MCF 10A (cell line): ENCODE measurements at places on chromosomes 5 and 9.
A peak's percentile ranks its signal among the peaks of the same experiment; 100 is the strongest.

DNA sequence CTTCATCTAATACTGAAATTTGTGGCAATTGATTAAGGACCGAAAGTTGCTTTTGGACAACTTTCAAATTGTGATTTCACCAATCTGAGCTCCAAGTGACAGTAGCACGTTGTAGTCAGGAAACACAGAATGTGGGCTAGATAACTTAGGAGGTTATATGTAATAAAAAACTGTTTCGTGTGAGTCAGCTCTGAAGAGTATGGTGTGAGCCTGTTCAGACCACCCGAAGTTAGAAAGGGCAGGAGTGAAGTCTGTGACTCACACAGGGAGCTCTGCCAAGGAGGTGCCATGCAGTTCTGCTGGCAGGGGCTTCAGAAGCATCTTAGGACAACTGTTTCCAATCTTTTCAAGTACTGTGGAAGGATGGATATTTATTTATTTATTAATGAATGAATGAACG is 16.4 kb upstream of the ZBTB34 start:
- DNase-seq: peak; percentile 86

GRCh38 chr5:177493795-177494345 is 3.5 kb downstream of the PDLIM7 start:
- no peak for DNase-seq

DNA sequence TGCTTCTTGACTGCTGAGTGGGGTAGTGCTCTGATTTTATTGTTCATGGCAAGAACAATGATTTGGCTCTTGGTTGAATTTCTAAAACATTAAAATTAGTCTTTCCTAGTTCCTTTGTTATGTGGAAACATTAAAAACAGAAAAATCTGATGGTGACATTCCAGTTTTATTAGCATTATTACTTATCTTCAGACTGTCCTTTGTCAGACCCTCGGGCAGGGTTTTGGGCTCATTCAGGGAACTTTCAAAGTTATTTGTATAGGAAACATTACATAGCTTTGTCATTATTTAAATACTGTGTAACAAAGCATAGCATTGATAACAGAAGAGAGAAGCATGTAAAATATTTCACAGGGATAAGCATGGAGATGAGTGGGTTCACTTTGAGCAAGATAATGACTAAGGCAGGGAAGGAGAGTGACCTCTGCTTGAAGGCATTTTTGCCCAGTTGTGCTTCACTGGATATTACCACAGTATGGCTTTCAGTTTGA is 119.9 kb downstream of the KDM4C start:
- DNase-seq: no peak

DNA sequence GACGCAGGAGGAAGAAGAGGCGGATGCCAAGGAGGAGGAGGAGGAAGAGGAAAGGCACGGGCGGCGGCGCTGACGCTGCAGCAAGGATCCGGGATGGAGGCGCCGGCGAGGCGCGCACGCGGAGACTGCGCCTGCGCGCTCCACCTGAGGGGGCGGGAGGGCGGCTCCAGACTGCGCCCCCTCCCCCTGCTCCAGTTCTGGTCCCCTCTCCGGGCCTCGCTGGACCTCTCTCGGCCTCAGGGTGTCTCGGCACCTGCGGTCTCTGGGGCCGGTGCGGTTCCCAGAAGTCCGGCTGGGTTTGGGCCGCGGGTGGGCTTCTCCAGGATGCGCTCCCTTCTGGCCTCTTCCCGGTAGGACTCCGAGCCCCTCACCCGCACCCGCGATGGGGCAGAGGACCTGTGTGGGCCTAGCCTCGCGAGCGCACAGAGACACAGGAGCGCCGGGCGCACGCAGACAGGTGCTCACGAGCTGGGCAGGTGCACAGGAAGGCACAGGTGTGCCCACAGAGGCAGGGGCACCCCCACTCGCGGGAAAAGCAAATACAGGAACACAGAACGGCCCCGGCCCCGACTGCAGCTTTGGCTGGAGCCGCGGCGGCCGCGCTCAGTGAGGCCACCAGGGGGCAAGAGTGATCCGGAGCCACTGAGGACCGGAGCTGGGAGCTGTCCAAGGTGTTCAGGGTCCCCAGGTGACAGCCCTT is at the start of gene NPDC1:
TSS of gene NPDC1 (minus strand) at position 90 of the 700 bp plus-strand sequence. CDS start 188 bp downstream, outside the sequence.
- DNase-seq: peak; percentile 82

GRCh38 chr9:91419222-91420191 is 4.1 kb downstream of the NFIL3 start:
- DNase-seq: peak; percentile 96

GRCh38 chr5:10699987-10700386 is 61.0 kb downstream of the DAP start:
- no peak for DNase-seq

DNA sequence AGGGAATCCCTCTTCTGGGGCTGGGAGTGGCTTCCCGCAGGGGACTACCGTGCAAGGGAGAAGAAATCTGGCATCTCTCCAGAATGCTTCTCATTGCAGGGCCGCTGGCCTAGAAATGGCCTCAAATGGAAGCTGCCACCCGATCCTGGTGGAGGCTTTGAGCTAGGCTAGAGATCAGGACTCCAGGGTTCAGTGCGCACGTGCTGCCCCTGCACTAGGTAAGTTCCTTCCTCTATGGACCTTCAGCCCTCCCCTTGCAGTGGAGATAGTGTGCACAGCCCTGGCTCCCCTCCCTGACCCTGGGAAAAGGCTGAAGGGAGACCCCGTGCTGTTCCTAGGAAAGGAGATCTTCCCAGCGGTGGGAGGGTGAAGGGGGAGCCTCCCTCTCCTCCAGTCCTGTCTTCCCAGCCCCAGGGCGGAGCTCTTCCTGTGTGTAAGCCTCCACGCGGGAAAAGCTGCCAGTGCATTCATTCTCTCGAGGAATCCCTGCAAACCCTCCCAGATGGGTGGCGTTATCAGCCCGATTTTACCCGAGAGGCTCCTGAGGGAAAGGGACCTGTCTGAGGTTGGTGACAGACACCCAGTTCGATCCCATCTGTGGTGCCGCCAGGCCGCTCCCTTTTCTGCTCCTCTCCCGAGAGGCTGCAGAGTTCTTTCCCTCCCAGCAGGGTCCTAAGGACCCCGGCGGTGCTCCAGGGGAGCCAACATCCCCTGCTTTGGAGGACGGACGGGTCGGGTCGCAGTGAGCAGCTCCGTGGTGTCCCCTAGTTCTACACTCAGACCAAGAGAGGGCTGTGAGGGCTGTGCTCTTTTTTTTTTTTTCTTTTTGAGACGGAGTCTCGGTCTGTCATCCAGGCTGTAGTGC is 1.4 kb upstream of the CERCAM start:
- no peak for DNase-seq

GRCh38 chr5:116395631-116396203 is 178.9 kb downstream of the SEMA6A start:
- DNase-seq: no peak

DNA sequence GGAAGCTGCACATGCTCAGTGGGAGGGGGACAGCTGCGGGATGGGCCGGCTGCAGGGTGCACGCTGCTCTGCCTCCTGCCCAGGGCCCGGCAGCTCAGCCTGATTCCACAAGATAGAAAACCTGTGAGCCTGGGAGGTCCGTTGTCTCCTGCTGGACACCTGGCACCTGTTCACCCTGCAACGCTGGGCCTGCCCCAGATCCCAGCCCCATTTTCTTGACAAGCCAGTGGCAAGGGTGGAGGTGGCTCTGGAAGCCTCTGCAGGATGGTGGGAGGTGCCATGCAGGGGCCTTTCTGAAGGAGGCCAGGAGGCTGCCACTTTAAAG is 68.1 kb upstream of the RNF130 start:
- no peak for DNase-seq

DNA sequence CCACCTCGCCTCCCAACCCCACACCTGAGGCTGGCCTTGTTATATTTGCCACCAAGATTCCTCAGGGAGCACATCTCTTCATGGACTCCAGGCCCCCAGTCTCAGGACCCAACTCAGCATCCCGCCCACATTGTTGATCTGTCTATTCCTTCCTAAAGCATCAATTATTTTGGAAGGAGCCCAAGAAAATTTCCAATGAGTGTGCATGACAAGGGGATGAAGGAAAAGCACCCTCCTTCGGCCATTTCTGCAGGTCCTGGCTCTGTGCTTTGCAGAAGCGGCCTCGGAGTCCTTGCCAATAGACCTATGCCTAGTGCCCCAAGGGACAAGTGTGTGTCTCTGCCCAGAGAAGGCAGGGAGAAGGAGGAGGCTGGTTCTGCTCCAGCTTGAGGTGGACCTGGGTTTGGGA is 273.2 kb downstream of the GADD45G start:
- no peak for DNase-seq

DNA sequence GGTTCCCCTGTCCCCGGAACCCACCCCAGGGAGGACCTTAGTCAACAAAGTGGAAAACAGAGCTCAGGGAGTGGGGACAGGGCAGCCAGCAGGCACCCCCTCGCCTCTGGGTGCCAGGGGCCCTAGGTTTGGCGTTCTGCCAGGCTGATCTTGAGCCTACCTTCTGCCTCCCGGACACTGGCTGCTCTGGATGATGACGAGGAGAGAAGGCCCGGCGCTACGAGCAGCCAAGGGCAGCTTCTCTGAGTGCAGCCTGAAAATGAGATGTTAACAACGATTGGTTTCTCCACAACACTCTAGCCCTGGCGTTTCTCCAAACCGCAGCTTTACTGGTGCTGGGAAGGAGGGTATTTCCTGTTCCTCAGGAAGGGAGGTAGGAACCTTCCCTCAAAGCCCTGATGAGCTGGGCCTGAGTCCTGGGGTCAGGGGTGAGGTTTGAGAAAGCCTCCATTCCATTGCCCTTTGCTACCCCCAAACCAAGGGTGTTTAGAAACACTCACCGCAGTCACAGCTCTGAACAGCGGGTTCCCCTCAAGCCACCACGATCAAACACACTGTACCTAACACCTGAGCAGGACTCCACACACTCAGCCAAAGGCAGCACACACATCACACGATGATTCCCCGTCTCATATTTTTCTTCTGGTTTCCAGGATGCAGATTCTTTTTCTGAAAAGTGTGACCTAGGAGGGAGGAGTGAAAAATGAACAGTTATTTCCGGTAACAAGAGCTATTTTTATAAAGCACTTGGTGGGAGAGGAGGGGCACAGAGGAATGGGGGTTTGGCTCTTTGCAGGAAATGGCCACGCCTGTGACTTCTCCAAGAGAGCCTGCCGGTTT is at the start of gene STING1:
TSS of gene STING1 (minus strand) at position 709 of the 840 bp plus-strand sequence. CDS start 1,054 bp downstream, outside the sequence.
- DNase-seq: peak; percentile 100

GRCh38 chr5:172173564-172174153 is 14.4 kb downstream of the STK10 start:
- peak; percentile 80 for DNase-seq

DNA sequence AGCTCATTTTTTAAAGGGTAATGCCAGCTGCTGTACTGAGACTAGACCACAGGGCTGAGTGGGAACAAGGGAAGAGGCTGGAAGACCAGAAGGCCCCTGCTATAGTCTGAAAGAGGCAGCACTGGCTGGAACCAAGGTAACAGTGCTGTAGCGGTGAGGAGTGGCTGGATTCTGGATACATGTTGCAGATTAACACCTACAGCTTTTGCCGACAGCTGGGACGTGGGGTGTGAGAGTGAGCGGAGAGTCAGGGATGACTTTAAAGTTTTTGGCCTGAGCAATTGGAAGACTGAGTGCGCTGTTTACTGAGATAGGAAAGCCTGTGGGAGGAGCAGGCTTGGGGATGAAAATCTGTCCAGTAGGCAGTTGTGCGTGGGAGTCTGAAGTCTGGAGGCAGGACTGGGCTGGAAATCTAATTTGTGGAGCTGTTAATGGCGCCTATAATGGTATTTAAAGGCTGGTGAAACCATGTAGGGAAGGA is 26.5 kb downstream of the AQP7 start:
- no peak for DNase-seq

- peak; percentile 24 for DNase-seq
These were observed 93.6 kb upstream of the TLE4 start for GRCh38 chr9:79477955-79478771.

- DNase-seq: no peak
These were observed 3.5 kb downstream of the NXNL2 start for GRCh38 chr9:88538311-88539085.

GRCh38 chr9:80134487-80134886 is 562.7 kb downstream of the TLE4 start:
- DNase-seq: no peak

DNA sequence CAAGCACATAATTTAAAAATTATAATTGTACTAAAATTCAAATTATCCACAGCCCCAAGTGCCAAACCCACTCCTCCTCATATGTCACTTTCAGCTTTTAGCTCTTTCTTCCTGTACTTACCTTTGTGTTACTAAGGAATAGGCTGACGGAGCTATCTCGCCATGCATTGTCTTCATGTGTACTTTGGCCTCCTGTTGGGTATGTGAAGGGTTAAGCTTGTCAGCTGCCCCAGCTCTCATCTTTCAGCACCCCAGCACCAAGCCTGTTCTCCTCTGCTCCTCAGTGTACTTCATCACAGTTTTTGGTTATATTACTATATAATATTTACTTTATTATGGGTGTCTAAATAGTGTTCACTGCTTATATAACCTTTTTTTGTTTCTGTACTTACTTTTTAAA is 46.2 kb downstream of the OSTF1 start:
- no peak for DNase-seq

GRCh38 chr5:180813420-180813819 is 10.8 kb upstream of the MGAT1 start:
- DNase-seq: no peak

- peak; percentile 32 for DNase-seq
These were observed 66.7 kb downstream of the PCDH1 start for GRCh38 chr5:141811287-141812155.

GRCh38 chr5:112772124-112772523 is 34.4 kb downstream of the APC start:
- DNase-seq: no peak

DNA sequence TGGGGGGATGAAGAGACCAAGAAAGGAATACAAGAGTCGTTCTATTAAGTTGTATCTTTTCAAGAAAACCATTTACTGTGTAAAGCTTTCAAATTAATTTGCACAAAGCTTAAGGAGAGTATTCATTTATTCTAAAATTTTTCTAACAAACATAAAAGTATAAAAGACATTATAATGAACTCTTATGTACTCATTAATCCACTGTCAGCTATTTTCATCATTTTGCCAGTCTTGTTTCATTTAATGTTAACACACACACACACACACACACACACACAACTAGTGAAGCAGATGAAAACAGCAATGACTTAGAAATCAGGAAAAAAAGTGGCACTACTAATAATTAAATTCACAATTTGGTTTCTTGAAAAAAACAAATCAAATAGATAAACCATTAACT is 176.7 kb downstream of the TLE1 start:
- DNase-seq: no peak

DNA sequence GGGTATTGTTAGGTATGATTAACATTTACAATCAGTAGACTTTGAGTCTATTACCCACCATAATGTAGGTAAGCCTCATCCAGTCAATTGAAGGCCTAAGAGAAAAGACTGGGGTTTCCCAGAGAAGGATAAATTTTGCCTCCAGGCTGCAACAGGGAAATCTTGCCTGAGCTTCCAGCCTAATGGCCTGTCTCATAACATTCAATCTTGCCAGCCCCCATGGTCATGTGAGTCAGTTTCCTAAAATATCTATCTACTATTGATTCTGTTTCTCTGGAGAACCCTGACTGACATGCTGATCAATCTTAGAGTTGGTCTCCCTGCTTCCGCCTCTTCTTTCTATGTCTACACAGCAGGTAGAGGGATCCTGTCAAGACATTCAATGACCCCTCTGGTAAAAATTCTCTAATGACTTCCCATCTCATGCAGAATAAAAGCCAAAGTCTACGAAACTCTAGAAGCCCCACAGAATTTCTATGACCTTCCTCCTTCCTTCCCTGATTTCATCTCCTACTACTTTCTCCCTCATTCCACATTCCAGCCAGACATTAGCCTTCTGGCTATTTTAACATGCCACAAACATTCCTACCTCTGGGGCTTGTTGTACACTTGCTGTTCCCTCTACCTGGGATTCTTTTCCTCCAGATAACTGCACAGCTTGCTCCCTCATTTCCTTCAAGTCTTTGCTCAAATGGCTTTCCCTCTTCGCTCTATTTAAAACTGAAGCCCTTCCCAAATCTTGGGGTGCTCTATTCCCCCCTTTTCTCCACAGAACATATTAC is 60.2 kb downstream of the FBXW11 start:
- DNase-seq: no peak

GRCh38 chr5:366541-367357 is 45.2 kb downstream of the AHRR start:
- DNase-seq: no peak
